ENCODE measurements at places on chromosomes 4 and X. TPM values are rescaled to one million over a fixed set of nuclear protein-coding genes. Genes with fewer than 3 reads are reported as not detected.

GAGE1 gene
- not detected for total RNA-seq

CORIN gene
- not detected for total RNA-seq

MFAP3L gene
- 0.12 TPM for total RNA-seq

APEX2 gene
- 36.1 TPM for total RNA-seq

TRMT44 gene
- 35.7 TPM for total RNA-seq

ZFP92 gene
- total RNA-seq: 1.7 TPM

TEX13D gene
- total RNA-seq: not detected

DCLK2 gene
- total RNA-seq: not detected

PDGFC gene
- not detected for total RNA-seq

C4orf51 gene
- total RNA-seq: not detected

ERAS gene
- total RNA-seq: not detected

MGARP gene
- total RNA-seq: 0.21 TPM

All from activated CD4-positive, alpha-beta T cell treated with anti-CD3 and anti-CD28 coated beads, Interleukin-2, amount 10 ng/mL, durations not matched to agents 24 days and 14 days (primary cell).